ENCODE measurements at places on chromosomes 11 and 22.

- no peak for DNase-seq
These were observed 5.8 kb downstream of the PIWIL3 start for GRCh38 chr22:24768537-24769374.

GRCh38 chr11:7609521-7609920 lies 63.8 kb downstream of the CYB5R2 start:
- no peak for DNase-seq

DNA sequence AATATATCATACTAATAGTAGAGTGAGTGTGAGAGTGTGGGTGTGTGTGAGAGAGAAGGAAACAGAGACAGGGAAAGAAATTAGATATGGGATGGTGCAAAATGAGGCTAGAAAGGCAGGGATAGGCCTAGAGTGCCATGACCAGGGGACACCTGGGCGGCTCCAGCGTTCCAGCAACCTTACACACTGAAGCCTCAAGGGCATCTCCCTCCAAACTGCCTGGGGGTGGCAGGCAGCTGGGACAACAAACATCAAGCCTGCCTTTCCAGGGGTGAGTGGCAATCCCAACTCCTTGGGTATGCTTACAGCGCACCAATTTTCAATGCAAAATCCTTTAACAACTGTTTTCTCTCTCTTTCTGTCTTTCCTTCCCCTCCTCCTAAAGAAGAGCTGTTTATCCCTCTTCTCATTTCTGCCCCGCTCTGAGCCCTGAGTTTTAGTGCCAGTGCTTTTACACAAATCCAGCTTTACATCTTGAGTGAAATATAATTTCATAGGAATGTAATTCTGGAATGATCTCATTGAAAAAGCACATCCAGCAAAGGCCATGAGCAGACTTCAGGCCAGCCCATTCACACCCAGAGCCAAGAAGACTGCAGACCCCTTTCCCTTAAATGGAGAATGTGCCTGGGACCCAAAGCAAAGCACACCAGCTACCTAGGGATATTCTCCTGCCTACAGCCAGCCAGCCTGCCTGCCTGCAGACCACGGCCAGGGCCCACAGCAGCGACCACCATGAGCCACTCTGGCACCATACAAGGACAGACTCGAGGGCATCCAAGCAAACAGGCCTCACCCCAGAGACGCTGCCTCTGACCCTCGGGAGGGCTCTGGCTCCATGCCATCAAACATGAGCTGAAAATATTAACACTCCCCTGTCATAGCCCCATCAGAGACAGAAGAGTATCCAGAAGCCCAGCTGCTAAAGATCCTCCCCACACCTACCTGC lies 90.3 kb downstream of the RPL27A start:
- DNase-seq: no peak

DNA sequence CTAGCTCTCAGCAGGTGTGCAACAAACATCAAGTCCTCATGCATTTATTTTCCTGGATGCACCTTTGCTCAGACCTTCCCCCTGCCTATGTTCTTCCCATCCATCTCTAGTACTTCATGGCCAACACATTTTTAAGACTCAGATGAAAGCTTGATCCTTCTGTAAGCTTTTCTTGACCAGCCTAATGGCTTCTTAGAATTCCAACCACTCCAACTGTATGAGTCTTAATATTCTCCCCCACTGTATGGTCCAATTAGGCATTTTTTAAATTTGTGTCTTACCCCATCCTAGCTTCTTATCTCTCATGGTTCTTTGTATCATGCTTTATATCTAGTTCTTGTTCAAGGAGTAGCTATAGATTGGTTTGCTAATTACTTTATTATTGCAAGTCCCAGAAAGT lies 44.8 kb downstream of the TENM4 start:
- no peak for DNase-seq

GRCh38 chr22:42962295-42963230 lies 52.4 kb downstream of the PACSIN2 start:
- no peak for DNase-seq

DNA sequence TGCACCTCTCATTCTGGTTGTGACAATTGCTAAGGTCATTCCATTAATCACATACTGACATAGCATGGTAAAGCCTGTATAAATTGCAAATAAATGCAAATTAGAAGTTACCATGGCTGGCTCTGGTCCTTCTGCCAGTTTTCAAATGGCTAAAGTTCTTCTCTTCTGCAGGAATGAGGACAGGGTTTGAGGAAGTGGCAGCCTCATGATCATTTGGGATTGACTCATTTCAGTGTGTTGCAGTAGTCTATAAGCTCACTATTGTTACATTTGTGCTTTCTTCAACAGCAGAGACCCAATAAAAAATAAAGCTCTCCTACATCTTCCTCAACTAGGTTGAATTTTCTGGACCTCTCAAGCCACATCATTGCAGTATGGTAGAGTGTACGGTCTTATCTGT lies 60.3 kb downstream of the NECTIN1 start:
- no peak for DNase-seq

DNA sequence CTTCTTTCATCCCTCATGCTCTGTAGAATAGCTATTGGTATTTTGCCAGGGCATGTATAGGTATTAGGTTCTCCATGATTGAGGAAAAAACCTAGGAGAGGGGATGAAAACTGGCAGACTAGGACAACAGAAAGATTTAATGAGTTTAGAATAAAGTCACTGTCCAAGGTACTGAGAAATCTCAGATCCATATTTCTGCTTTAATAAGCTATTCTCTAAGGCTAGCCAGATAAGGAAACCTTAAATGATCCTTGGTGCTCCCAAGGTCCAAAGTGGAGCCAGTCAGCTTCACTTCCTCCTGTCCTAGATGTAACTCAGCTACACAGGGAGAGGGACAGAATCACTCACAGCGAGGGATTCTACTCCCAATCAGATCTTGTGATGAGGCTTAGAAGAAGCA lies 13.7 kb upstream of the CSNK2A3 start:
- no peak for DNase-seq

DNA sequence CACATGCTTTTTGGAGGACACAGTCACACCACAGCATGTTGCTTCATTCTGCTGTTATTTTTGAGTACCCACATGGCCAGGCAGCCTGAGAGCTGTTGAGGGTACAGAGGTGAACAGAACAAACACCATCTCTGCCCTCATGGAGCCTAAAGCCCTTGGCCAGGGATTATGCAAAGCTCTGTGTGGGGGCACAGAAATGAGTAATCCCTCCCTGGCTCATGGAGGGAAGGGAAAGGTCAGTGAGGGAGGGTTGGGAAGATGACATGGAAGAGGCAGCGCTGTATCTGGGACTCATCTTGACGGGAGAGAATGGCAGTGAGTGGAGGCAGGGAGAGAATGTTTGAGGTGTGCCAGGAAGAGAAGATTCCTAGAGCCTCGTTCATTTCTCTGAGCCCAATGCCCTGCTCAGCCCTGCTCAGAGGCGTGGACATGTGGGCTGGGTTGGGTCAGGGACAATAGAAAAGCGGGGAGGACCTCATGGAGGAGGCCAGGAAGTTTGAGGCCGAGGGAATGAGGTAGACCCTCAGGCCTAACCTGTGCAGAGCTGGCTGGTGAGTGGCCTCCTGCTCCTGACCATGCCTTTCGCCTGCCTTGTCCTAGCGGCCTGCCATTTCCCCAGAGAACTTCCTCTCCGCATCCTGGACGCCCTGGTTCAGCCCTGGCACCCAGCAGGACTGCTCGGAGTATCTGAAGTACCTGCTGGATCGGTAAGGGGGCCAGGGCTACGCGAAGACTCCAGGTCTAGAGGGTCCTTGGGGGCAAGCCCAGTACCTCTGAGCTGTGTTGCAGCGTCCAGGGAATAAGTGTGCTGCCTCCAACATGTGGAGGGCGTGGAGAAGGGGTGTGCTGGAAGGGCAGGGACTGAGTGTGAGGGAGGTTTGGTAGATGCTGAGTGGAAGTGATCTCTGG lies 19.8 kb downstream of the USP35 start:
- DNase-seq: no peak

DNA sequence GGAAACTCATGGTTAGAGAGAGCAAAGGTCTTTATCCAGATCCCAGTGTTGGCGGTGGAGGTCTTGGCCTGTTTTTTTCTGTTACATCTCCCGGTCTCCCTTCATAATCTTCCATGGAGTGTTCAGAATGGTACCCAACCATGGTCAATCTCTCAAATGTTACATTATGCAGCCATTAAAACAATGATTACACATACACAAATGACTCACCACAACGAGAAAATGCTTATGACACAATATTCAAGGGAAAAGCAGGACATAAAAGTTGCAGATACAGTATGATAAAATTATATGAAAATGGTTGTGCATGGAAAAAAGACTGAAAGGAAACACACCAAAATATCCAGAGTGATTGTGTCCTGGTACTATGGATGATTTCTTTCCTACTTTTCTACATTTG lies 17.8 kb upstream of the CSNK1E start:
- no peak for DNase-seq

GRCh38 chr11:94933223-94934130 lies 39.9 kb downstream of the CWC15 start:
- no peak for DNase-seq

- no peak for DNase-seq
These were observed 7.5 kb upstream of the C11orf65 start for GRCh38 chr11:108474664-108475463.

- DNase-seq: no peak
These were observed 22.3 kb downstream of the HPS4 start for GRCh38 chr22:26461188-26461810.

- DNase-seq: no peak
These were observed 36.7 kb downstream of the STIM1 start for GRCh38 chr11:3892156-3892555.

GRCh38 chr11:75591966-75592365 lies 29.9 kb downstream of the SERPINH1 start:
- no peak for DNase-seq

DNA sequence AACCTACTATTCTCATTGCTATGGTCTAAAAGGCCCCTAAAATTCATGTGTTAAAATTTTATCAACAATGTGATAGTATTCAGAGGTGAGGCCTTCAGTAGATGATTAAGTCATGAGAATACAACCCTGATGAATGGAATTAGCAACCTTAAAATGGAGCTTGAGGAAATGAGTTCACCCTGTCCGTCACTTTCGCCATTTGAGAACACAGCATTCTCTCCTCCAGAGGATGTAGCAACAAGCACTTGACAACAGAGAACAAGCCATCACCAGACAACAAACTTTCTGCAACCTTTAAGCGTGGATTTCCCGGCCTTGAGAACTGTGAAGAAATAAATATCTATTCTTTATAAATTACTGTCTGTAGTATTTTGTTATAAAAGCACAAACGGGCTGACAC lies 197.0 kb downstream of the SBF2 start:
- no peak for DNase-seq

GRCh38 chr11:78406568-78407196 lies 10.9 kb downstream of the GAB2 start:
- no peak for DNase-seq

DNA sequence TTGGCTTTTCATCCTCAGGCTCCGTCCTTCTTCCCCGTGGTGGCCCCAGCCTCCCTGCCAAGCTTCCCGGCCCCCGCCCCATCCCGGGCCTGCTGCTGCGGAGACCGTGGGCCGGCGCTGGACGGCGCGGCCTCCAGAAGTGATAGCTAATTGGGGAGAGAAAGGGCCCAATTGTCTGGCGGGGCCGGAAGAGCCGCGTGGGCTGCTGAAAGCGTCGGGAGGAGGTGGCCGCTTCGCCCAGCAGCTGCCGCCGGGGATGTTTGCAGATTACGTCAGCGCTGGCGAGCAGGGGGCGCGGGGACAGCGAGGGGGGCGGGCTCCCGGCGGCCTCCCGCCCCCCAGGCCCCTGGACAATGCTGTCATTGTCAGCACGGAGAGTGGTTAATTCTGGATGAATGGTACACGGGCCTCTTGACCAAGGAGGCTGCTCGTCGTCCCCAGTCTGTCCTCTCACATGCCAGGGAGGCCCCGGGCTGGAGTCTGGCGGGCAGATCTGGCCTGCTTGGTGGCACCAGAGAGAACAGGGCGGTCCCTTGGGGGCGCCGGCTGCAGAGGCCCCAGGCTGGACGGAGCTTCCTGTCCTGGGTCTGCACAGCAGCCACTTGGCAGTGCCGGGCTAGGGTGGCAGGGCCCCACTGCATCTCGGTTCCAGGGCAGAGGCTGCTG lies 1.6 kb downstream of the SMIM38 start:
- DNase-seq: no peak

- DNase-seq: no peak
These were observed 761 bp upstream of the TMEM25 start for GRCh38 chr11:118530180-118530682.

DNA sequence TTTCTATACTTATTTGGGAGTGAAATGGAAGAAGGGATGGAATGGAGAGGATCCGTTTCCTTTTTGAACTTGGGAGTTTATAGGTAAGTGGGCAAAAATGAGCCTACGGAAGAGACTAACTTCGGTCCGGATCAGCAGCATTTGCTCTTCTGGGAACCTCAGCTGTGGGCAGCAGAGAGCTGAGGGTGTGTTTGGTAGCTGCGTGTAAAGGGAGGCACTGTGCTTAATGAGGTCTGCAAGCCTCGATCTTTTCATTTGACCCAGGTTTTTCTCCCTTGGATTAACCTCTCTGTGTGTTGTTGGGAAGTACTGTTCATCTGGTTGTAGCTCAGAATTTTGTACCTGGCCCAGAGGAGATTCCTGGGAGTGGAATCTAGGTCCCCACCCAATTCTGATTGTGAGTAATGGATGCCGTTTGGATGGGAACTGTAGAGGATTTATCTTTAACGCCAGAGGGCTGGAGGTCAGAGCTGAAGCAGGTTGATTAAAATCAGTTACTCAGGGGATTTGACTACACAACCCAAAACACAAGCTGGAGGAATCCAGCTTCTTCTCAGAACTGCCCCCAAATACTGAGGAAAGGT lies 201.6 kb upstream of the SORL1-AS1 start:
- no peak for DNase-seq

DNA sequence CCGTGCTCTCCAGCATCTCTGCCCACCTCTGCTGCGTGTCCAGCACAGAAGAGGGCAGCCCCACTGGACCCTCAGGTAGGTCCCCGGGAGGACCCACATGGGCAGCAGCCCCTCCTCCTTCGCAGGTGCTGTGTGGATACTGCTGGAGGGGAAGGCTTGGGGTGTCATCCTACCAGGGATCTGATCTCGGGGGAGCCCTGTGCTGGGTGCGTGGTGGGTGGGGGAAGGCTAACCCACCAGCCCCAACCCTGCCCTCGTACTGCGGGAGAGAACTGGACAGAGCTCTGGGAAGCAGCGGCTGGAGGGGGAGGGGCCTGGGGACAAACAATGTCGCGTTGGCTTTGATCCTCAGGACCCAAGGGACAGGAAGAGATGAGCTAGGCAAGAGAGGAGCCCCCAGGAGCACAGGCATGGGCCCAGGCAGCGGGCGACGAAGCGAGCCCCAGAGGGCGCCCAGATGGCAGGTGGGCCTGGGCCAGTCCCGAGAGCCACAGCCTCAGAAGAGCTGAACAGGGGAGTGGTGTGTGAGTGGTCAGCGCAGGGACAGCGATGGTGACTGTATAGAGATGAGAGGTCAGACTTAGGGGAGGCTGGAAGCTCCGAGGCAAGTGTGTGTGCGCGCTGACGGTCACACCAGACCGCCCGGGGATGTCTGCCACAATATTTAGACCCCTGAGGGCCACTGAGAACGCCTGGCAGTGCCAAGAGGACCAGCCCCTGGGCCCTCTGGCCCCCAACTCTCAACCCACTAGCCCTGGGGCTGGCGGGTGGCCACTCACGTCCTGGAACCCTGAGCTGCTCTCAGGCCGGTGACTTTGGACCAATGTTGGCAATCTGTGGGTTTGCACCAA lies 1.4 kb upstream of the PIM3 start:
- DNase-seq: no peak

GRCh38 chr11:133555034-133555433 lies 22.7 kb upstream of the OPCML start:
- DNase-seq: no peak
